Stimulated activated CD8-positive, alpha-beta memory T cell treated with anti-CD3 and anti-CD28 coated beads, Interleukin-2, amount 100 ng/mL, for 1 hour (primary cell): ENCODE measurements at places on chromosomes 13 and 19.
A peak's percentile ranks its signal among the peaks of the same experiment; 100 is the strongest.

DNA sequence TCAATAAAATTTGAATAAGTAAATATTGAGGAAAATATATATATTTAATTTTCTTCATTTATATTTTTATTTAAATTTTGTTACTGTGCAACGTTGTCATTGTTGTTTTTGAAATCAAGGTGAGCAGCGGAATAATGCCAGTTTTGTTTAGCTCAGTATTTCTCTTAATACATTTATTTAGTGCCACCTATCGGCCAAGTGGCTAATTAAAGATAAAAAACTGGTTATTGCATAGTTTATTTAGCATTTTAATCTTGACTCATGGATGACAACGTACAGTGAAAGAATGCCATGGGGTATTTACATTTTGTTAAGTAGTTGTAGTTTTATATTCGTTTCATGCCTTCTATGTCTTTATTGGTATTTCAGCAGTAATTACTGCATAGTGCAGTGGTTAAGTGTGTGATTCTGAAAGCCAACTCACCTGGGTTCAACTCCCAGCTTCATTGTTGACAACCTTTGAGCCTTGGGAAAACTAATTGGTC, 265.9 kb downstream of the MYO16 start:
- no peak for DNase-seq

DNA sequence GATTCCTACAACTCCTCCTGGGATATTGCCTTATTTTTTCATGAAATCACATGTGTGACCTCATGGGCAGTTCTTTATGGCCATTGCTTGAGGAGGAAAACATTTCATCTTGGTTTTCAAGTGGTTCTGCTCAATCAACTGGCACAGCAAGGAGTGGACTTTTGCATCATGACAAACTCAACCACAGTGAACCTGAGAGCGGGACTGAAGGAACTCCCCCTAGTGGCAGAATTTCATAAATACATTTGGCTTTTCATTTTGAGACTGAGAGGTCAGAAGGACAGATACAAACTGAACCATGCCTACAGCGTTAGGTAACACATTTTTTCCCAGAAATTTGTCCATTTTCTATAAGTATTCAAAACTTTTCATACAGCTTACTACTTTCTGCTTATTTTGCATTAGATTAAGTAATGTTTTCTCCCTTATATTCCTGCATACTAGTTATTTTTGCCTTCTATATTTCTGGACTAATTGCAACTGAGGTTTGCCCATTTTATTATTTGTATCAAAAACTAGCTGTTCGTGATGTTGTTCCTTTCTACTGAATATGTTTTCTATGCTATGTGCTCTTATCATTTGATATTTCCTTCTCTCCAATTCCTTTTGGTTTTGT, 13.4 kb upstream of the SIGLEC12 start:
- DNase-seq, result no peak

GRCh38 chr19:3270902-3271301, 46.4 kb downstream of the CELF5 start:
- no peak for DNase-seq

DNA sequence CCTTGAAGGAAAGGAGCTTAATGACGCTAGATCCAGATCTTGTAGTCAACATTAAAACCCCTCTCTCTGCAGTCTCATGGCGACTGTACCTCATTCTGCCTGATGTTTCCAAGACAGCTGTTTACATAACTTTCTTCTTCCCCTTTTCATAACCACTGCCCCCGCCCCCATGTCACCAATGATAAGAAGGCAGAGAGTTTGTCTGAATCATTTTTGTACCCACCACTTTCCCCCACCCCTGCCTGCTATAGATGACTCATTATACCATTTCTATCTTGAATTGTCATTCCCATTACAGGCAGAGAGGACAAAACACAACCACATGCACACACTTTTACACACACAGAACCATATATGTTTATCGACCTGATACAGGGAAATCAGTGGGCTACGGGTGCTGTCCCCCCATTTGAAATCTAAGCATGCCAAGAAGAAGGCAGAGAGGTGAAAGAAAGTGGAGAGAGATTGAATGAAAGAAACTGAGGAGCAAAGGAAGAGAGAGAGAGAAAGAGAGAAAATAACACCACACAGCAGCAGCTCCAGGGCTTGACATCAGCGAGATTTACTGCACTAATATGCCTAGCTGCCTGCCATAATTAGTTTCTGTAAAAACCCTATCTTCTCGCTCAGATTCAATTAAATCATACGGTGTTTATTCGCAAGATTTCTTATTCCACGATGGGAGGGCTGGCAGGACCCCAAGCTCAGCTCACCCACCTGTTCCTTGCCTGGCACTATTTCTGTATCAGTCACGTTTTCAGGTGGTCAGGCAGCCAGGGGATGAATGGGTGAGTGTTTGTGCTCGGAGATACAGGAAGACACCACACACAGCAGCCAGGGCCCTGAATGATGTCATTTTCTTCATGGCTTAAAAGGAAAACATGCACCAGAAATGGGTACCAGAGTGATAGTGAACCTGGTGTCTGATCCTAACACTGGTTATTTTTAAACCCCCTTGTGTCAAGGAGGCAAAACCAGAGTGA, 114.3 kb upstream of the SERP2 start:
- peak; percentile 28 for DNase-seq

- no peak for DNase-seq
Observed at GRCh38 chr13:32142956-32143375, 111.4 kb downstream of the FRY start.

DNA sequence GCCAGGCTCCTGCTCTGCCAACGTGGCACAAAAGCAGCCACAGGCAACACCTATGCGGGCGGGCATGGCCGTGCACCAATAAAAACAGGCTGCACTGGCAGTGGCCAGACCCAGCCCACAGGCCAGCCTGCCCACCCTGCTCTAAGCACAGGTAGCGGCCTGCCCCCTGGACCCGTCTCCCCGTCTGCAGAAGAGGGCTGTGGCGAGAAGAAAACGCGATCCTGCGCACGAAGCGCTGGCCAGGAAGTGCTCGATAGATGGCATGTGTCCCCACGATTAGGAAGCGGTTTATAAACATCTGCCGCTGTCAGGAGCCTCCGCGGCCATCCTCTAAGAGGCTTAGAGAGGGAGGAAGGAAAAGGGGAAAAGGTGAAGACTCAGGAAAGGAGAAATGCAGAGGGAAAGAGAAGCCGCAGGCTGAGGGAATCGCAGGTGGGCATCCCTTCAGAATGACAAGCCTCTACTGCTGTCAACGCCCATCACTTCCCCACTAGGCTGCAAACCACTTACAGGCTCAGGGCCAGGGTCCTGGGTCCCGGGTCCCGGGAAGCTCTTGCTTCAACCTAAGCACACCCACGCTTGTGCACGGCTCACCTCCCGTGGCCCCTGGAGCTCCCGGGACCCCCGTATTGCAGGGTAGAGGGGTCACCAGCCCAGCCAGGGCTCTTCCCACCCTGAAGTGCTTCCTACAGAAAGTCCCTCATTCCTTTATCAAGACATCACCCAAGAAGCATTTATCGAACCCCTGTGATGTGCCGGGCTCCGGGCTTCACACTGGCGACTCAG, 10.5 kb downstream of the MLLT1 start:
- no peak for DNase-seq

DNA sequence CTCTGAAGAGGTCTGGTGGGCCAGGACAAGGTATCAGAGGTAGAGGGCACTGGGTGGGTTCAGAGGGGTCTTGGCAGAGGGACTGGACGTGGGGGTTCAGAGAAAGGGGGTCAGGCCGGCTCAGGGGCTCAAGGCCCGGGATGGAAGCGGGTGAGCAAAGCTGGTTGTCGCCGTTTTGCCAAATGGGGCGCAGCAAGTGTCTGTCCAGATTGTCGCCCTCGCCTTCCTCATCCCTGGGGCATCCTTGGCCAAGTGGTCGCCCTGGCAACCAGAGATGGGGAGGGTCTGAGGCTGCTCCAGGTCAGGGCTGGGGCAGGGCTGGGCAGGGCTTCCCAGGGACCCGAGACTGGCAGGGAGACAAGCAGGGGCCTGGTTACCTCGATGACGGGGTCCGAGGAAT, 6.8 kb downstream of the DOHH start:
- DNase-seq, result no peak

DNA sequence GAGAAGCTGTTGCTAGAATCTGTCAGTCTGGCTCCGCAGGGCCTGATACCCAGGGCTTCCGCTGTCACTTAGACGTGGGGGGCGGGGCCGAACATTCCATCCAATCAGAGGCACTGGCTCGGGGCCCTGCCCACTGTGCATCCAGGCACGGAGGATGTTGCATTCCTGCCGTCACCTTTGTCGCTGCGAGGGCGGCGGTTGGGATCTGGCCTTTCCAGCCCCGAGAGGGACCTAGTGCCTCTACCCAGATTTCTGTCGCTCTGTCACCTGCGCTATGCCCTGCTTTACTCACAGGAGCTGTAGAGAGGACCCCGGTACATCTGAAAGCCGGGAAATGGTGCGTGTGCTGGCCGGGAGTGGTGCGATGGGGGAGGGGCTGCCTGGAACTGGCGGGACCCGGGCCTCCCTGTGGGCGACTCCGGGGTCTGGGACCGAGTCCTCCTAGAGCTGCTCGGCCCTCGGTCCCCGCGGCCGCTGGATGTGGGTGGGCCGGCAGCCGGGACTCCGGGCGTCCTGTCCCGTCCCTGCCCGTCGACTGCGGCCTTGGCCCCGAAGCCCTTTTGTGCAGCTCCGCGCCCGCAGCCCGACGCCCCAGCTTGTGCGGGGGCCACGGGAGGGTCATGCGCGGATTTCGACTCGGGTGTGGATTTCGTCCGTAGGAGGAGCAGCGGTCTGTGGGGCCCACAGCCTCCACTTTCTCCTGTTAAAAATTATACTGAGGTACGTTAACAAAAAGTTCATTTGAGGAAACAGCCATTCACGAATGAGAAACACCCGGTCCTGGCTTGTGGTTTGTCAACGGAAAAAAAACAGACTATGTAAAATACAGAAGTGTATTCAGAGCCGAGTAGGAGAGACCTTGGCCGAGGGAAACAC, at the start of gene ZNF439:
ZNF439 (plus strand) TSS at position 133 of the 876 bp plus-strand sequence; CDS start at position 275, 142 bp downstream.
- DNase-seq, result peak; percentile 64

DNA sequence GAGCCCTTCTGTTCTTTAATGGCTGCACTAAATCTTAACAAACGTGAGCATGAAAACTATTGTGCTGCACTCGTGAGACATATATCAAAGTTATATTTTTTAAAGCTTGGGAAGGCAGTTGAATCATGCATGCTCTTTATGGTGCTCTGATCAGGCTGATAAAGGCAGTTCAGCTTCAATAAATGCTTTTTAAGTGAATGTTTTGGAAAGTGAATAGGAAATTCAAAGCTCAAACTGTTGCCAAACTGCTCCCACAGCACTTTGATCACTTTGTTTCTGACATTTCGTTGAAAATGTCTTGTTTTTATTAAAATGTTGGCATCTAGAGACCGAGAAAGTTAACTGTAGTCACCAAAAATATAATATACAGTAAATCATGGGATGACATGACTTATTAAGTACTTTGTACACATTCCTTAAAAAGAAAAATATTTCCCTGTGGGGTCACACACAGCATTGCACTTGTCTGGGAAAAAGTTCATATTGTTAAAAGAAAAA, 625.7 kb upstream of the PCDH9 start:
- no peak for DNase-seq

- no peak for DNase-seq
Observed at GRCh38 chr13:60332682-60333081, 64.3 kb upstream of the TDRD3 start.

DNA sequence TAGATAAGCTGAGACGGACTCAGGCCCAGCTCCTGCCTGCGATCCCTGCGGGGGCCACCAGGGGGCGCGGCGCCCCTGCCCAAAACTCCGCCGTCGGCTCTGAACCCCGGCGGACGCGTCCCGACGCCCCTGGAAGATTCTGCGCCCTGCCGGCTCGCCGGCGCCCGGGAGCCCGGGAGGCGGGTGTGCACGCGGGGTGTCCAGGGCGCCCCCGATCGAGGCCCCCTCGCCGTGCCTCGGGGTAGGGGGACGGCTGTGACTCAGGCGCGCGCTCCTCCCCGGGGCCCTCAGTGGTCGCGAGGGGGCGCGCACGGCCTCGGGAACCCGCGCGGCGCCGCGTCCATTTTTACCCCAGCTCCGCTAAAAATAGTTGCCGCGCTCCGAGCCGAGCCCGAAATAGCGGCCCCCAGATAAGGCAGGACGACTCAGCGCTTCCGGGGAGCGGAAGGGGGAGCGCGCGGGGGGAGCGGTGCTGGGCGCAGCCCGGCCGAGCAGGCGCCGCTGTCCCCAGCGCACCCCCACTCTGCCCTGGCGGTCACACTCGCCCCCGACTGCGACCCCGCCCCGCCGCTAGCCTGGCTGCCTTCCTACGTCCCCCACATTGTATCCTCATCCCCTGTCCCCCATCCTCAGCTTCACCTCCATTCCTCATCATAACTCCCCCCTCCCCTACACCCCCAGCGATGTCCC, 16.0 kb upstream of the ERCC1 start:
- DNase-seq, result peak; percentile 78

DNA sequence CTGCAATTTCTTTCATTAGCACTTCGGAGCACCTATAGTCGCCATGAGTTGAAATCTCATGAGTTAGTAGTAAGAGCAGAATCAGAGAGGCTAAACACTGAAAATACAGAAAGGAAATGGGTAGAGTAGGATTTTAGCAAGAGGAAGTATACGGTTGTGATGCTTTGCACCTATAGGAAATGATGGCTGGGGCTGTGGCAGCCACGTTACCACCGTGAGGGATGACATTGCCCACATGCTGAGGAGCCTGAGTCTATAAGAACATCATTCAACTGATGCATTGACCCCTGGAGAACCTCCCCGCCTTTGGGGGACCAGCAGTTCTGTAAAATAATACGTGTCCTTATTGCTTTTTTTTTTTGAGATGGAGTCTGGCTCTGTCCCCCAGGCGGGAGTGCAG, 20.4 kb downstream of the FAM187B start:
- no peak for DNase-seq

- no peak for DNase-seq
Observed at GRCh38 chr19:46970815-46971214, 48.8 kb upstream of the NPAS1 start.

DNA sequence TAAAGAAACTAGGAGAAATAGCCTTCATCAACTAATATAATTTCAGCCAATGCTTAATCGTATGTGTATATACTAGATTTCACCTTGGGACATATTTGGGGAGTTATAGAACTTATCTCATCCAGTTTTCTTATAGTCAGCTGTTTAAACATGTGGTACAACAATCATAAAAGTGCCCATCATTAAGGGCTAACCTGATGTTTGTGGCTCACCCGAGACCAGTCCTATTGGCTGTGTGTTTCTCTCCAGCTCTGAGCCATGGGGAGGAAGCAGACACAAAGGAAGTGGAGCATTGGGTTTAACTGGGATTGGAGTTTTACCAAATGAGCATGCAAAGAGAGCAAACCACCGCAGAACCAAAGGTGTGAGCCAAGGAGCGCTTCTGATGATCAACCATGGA, 114.3 kb upstream of the KLF12 start:
- no peak for DNase-seq

GRCh38 chr13:27261396-27261795, 9.2 kb upstream of the RASL11A start:
- no peak for DNase-seq

DNA sequence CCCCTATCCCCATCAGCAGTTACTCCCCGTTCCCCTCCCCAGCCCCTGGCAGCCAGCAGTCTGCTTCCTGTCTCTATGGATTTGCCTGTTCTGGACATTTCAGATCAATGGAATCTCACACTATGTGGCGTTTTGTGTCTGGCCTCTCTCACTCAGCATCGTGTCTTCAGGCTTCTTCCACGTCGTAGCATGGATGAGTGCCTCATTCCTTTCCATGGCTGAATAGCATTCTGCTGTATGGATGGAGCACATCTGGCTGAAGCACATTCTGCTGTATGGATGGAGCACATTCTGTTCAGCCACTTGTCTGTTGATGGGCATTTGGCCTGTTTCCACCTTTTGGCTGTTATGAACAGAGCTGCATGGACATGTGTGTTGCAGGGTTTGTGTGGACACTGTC, 29.5 kb downstream of the CRTC1 start:
- DNase-seq, result no peak

- no peak for DNase-seq
Observed at GRCh38 chr13:45109102-45109720, 11.1 kb upstream of the GTF2F2 start.

GRCh38 chr13:34588362-34588761, 353.7 kb upstream of the NBEA start:
- DNase-seq, result no peak
